ENCODE measurements at places on chromosomes 6 and 20. TPM values are rescaled to one million over a fixed set of nuclear protein-coding genes. Genes with fewer than 3 reads are reported as not detected.

GRCh38 chr6:36078159-36078558 lies 50.6 kb downstream of the MAPK14 start:
- DNase-seq = no peak

DNA sequence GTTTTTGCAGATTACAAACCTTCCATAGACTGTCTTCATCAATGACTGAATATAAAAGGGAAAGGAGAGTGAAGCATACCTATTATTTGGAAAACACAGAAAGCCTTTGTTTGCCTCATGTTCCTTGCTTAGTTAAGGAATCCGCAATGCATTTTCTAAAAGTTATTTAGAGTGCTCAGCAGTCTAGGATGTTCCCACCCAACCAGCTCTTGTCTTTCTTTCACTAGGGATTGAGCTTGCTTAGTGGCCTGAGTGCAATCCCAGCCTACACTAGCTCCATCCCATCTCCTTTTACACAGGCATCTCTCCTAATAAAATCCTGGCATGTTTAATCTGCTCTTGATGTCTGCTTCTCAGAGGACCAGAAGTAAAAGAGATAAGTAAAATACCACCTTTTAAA lies 850.5 kb upstream of the GJE1 start:
- no peak for DNase-seq

DNA sequence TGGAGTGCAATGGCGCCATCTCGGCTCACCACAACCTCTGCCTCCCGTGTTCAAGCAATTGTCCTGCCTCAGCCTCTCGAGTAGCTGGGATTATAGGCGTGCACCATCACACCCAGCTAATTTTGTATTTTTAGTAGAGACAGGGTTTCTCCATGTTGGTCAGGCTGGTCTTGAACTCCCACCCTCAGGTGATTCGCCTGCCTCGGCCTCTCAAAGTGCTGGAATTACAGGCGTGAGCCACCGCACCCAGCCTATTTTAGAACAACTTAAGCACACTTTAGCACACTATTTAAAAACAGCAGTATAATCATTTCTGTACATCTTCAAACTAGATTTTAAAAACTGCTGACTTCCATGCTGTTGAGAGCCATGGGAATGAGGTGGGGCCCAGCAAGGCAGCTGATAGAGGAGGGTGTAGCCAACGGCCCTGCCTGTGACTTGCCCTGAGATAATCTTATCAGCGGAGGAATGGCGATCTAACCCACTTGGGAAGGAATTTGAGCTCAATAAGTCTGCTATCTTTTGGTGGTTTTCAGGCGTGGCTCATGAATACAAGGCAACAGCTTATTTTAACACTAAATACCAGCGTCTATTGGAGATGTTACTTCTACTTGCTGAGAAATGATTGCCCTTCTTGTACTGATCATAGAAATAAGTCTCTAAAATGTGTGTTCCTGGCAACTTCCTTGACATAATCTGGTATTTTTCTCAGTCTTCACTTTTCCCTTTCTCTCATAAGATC lies 12.1 kb downstream of the ZDHHC14 start:
- no peak for DNase-seq

- no peak for DNase-seq
These were observed 38.8 kb downstream of the PPARD start for GRCh38 chr6:35381132-35381531.

GRCh38 chr6:56902641-56903464 lies 52.1 kb upstream of the BEND6 start:
- DNase-seq = no peak

DNA sequence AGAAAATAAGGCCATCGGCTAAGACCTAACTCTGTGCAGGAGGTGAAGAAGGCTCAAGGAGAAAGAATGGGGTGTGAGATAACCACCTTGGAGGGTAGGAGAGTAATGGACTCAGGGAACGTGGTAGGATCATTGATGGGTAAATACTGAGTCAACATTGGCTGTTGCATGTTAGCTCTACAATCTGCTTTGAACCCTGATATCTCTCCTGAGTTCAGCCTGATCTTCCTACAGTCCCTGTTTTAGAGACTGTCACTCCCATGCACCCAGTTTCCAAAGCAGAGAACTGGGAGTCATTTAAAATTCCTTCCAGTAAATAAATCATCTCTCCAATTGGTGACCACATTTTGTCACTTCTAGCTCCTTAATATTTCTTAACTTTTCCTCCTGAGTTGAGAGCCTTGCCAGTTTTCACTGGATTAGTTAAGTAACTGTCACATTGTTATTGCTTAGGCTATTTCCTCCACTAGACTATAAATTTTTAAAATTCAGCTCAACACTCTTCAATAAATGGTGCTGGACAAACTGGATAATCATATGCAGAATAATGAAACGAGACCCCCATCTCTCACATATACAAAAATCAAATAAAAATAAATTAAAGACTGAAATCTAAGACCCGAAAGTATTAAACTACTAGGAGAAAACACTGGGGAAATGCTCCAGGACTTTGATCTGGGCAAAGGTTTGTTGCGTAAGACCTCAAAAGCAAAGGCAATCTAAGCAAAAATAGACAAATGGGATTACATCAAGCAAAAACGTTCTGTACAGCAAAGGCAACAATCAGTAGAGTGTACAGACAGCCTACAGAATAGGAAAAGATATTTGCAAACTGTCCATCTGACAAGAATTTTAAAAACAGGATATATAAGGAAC lies 138.9 kb upstream of the TMEM170B start:
- DNase-seq = no peak

DNA sequence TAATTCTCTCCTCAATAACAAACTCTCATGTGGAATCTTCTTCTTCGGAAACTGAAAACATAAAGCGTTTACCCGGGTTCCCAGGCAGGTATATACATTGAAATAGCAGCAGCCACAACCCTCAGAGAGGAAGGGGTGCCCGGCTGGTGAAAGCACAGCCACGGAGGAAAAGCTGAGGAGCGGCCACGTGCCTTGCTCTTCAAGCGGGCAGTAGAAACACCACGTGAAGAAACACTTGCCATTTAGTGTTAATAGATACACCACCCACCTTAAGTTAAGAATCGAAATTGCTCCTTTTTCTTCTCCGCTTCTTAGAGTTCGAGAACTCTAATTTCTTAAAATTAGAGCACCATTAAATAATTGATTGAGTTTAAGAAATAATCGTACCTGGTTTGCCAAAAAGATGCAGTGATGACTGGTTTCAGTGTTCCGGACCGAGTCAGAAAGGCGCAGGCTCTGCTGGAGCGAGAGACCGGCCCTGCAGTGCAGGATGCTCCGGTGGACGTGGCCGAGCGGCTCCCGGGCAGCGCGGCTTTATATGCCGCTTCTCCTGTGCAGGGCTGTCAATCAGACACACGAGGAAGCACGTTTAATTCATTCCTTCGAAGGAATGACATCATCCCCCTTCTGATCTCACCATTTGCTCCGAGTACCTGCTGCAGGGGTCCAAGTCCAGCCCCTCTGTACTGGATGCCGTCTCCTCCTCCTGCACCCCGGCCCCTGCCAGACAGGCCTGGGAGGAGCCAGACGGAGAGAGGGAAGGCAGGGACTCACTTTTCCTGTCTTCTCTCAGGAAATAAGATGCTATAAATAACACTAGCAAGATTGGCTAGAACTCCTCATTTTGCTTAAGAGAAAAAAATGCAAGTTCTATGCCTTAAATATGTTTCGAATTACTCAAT lies at the start of gene THBS2:
Gene THBS2, minus strand, starts transcription at position 510 of the 902 bp plus-strand sequence. CDS start 3,062 bp downstream, outside the sequence.
- no peak for DNase-seq

- DNase-seq = no peak
These were observed 29.8 kb upstream of the SCUBE3 start for GRCh38 chr6:35183935-35184334.

DNA sequence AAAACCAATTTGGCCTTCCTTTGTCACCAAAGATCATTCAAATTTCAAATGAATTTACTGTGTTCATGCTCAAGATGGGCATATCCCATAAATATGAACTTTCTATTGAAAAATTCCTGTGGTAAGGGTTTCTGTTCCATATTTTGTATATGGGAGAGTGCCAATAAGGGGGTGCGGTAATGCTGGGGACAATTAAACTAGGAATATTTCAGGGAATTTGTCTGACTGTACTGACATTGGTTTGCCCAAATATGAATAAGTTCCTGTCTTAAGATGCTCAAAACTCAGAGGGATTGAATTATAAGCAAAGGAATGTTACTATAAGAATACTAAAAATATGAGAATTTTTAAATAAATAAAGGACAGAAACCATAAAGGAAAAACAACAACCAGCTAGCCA lies 553.0 kb upstream of the MARCKS start:
- no peak for DNase-seq

GRCh38 chr6:45132658-45133294 lies 195.4 kb upstream of the RUNX2 start:
- no peak for DNase-seq

- DNase-seq = no peak
These were observed 22.2 kb downstream of the PDE10A start for GRCh38 chr6:165640806-165641205.

HLA-DQB2 gene
- polyA plus RNA-seq = not detected

ELOVL2 gene
- polyA plus RNA-seq = 8.5 TPM

TMEM244 gene
- not detected for polyA plus RNA-seq

PRPH2 gene
- polyA plus RNA-seq = 1.8 TPM

DST gene
- polyA plus RNA-seq = 216 TPM

LAMA4 gene
- polyA plus RNA-seq = 78.7 TPM

SH3BGRL2 gene
- polyA plus RNA-seq = 34.9 TPM
